OCI-LY7 (cell line): ENCODE measurements at places on chromosomes 1 and 21. TPM values are rescaled to one million over a fixed set of nuclear protein-coding genes. Genes with fewer than 3 reads are reported as not detected.

The CBS gene
- 435 and 436 TPM in 2 replicates for total RNA-seq

The LORICRIN gene
- not detected in 2 replicates for total RNA-seq

The CHIA gene
- total RNA-seq, result not detected in 2 replicates

DNA sequence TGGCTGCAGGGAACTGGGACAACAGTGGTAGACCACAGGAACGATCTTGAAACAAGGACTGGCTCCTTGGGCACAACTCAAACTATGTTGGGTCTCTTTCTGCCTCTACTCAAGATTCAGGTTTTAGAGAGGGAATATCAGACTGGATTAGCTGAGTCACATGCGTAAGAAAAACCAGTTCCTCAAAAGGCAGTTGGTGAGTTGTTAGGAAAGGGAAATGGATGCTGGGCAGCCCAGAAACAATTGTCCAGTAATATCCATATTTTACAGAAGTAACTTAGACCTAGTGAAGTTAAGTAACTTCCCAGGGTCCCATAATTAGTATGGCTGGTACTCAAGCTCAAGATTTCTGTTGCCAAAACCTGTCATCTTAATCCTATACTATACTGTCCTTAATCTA lies 27.0 kb upstream of the TMEM39B start:
- DNase-seq, result no peak

GRCh38 chr1:18145851-18146618 lies 38.4 kb downstream of the IGSF21 start:
- no peak for DNase-seq

GRCh38 chr1:110433803-110434202 lies 17.1 kb upstream of the PROK1 start:
- DNase-seq, result peak; percentile 34

DNA sequence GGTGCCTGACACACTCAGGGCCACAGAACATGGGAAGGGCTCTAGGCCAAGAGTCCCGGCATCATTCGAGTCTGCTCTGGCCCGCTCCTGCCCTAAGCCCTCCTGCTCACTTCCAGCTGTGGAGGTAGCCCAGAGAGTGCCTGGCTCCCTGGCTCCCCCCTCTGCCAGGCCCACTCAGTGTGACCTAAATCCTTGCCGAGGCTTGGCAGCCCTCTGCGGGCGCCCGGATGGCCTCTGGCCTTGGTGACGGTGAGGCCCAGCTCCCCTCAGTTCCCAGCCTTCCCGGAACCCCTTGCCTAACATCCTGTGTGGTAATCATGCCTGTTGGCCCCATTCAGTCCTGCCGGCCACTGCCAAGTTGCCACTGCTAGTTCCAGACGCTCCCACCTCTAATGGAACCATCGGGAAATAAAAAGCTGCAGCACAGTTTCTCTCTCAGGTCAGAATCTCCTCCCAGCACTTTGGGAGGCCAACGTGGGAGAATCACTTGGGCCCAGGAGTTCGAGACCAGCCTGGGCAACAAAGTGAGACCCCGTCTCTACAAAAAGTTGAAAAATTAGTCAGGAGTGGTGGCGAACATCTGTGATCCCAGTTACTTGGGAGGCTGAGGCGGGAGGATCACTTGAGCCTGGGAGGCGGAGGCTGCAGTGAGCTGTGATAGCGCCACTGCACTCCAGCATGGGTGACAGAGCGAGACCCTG lies 1.2 kb upstream of the H6PD start:
- DNase-seq, result no peak

- no peak for DNase-seq
Observed at GRCh38 chr21:45863751-45864150, 117.8 kb upstream of the COL6A1 start.

GRCh38 chr1:218711884-218712674 lies 366.9 kb downstream of the TGFB2 start:
- DNase-seq, result no peak
